ENCODE measurements at places on chromosomes 1 and 21.
A peak's percentile ranks its signal among the peaks of the same experiment; 100 is the strongest.

- DNase-seq: no peak
These were observed 203.2 kb downstream of the RHOU start for GRCh38 chr1:228938537-228938901.

- peak; percentile 96 for DNase-seq
These were observed 167.6 kb downstream of the RHOU start for GRCh38 chr1:228902781-228903433.

GRCh38 chr1:6859415-6860343 lies 74.4 kb downstream of the CAMTA1 start:
- no peak for DNase-seq

GRCh38 chr1:228836427-228836826 lies 101.1 kb downstream of the RHOU start:
- DNase-seq: no peak

- no peak for DNase-seq
These were observed 34.2 kb upstream of the LRRC8C start for GRCh38 chr1:89598450-89599331.

- no peak for DNase-seq
These were observed 7.3 kb upstream of the SERINC2 start for GRCh38 chr1:31405578-31406245.

All from prostate gland (tissue), 2 donors.